ENCODE measurements at places on chromosomes 7 and 10.

GRCh38 chr7:2019711-2020511 lies 212.8 kb downstream of the MAD1L1 start:
- no peak for DNase-seq

DNA sequence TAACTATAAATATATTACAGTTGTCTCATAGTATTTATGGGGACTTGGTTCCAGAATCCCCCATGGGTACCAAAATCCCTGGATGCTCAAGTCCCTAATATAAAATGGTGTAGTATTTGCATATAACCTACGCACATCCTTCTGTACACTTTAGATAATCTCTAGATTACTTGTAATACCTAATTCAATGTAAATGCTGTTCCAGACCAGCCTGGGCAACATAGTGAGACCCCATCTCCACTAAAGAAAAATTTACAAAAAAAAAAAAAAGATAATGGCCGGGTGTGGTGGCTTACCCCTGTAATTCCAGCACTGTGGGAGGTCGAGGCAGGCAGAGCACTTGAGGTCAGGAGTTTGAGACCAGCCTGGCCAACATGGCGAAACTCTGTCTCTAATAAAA lies 17.4 kb upstream of the GNA12 start:
- no peak for DNase-seq

- no peak for DNase-seq
Measured at GRCh38 chr7:43111630-43112458, 603 bp upstream of the HECW1 start.

DNA sequence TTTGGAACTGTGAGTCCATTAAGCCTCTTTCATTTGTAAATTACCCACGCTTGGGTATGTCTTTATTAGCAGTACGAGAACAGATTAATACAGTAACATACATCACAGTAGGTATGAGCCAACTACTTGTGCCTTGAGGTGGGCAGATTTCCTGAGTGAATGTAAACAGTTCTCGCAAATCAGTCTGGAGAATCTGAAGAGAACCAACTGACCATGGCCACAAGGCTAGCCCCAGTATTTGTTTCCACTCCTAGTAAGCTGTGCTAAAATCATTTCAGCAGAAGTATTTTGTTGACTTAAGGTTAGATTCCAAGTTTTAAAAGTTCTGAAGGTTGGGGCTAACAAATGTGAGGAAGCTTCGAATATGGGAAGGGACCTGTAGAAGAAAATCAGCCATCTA lies 82.9 kb downstream of the NOD1 start:
- DNase-seq, result no peak

GRCh38 chr7:154857728-154858681 lies 144.9 kb downstream of the PAXIP1 start:
- DNase-seq, result no peak

DNA sequence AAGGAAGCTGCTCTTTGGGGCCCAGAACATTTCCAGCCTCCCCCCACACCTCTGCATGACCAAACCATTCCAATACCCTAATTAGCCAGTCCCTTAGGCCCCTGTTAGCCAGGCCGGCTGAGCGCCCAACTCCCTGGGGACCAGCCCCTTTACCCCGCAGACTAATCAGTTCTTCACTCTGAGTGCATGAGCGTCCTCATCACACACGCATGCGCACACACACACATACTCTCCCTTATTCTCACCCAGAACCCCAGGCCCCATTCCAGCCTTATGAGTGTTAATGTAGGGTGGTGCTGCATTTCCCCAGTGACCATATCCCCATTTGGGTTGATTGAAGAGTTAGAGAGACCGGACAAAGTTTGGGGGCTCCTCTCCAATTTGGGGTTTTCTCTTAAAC lies 77.0 kb upstream of the SLF2 start:
- no peak for DNase-seq

GRCh38 chr7:150420987-150421674 lies 29.3 kb upstream of the GIMAP8 start:
- no peak for DNase-seq

GRCh38 chr7:155483245-155483644 lies 25.3 kb downstream of the EN2 start:
- no peak for DNase-seq

GRCh38 chr10:102782673-102783551 lies 39.2 kb downstream of the WBP1L start:
- no peak for DNase-seq

- no peak for DNase-seq
Measured at GRCh38 chr10:12906051-12906541, 95.4 kb downstream of the CCDC3 start.

GRCh38 chr10:18681971-18682411 lies 22.8 kb downstream of the ARL5B start:
- DNase-seq, result no peak

DNA sequence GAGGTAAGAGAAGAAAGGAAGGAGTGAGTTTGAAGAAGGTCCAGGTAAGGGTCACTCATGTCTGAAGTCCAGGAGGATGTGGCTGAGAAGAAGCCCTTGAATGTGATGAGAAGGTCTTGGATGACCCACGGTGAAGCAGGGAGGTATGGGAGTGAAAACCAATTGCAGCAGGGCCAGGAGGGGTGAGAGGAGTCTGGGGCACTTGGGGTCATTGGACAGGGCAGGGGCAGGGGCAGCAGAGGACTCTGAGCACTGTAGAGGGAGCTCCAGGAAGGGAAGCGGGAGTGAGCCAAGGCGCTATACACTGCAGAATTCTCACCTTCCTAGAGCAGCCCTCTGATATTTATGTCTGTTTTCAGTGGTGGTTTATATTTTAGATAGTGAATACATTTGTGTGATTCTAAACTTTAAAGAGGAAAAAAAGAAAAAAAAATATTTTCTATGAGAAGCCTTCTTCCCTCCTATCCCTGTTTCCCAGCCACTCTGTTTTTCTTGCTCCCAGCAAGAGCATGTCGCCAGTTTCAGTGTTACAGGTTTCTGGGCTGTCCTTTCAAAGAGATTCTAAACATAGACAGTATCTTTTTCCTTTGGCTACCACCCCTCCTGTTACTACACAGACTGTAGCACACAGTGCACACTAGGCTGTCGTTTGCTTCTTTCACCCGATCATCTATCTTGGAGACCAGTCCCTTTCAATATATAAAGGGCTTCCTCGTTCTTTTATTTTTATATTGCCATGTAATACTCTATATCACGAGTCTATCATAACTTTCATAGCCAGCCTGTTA lies 24.5 kb downstream of the BLVRA start:
- DNase-seq, result no peak

DNA sequence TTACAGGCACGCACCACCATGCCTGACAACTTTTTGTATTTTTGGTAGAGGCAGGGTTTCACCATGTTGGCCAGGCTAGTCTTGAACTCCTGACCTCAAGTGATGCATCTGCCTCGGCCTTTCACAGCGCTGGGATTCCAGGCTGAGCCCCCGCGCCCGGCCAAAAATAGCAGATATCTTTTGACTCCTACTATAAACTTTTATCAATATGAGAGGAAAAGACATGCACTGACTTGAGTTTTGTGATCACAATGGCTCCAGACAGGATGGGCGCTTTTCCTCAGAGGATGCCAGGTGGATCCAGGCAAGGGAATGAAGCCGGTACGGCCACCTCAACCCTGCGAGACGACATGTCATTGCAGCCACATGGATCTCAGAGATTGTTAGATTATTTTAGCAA lies 123.9 kb downstream of the DNAJB6 start:
- DNase-seq, result no peak

- DNase-seq, result no peak
Measured at GRCh38 chr7:2613098-2613930, 18.5 kb upstream of the TTYH3 start.

DNA sequence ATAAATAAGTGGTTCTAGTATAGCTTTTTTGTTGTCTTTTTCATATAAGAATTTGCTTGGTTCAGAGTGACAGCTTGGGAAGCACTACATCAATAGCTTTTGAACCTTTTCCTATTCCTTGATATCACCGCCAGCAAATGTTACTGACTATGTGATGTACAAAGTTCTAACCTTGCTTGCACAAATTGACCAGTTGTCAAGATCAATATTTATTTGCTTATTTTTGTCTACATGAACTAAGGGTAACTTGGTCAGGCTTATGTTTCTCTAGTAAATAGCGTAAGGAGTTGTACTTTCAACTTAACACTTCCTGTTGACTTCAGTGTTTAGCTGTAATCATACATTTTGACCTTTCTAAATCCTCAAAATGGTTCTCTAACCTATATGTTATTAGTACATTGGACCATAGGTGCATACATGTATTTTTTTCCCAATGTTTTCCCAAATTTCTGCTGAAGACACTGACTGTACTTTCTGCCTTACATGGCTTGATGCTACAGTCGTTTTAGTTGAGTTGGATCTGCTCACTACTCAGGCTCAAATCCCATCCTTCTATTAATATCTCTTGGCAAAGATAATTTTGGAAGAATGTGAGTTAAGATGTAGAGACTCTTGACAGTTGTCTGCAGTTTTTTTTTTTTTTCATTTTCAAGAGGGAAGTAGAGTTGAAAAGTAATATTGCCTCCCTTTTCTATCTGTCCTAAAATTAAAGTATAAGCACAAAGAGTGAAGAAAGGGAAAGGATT lies 239.1 kb upstream of the KAT6B start:
- no peak for DNase-seq

DNA sequence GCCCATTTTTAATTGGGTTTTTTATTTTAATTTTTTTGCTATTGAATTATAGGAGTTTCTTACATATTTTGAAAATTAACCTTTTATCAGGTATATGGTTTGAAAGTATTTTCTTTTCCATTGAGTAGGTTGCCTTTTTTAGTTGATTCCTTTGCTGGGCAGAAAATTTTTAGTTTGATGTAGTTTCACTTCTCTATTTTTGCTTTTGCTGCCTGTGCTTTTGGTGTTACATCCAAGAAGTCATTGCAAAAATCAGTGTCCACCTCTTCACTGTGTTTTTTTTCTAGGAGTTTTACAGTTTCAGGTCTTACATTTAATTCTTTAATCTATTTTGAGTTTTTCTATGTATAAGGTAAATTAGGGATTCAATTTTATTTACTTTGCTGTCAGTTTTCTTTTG lies 129.8 kb upstream of the FERD3L start:
- DNase-seq, result no peak

GRCh38 chr10:121608469-121609190 lies 10.4 kb upstream of the FGFR2 start:
- no peak for DNase-seq

DNA sequence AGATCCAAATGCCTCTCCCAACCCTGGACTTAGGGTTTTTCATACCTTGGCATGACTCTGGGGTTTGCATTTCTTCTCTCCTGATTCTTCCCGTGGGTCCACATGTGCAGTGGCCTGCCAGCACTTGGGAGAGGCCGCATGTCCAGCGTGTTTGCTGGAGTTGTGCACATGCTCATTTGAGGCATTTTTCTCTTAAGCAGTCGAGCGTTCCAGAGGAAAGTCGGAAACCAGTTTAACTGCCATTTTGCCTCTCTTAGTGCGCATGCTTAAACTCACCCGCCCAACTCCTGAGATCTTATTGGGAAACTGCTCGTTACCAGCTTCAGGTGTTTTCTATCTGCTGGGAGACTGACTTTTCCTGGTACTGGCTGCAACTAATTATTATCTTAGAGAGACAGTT lies 888.4 kb upstream of the PHF14 start:
- DNase-seq, result no peak

DNA sequence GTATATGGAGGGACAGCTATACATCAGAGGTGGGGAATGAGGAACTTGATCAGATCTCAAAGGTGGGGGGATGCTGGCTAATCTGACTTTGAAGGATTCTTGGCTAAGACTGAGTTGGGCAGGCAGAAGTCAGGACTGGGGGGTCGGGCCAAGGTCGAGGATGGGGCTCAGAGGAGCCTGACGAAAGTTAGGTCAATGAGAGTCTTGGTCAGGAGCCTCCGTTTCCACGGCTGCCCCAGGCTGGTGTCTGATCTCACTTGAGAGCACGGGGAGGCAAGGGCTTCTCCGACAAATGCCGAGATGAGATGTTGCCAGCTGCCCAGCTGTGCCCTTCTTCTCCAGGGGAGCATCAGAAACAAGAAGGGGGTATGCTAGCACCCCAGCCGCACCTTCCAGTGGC lies 5.7 kb downstream of the SLC29A3 start:
- no peak for DNase-seq

GRCh38 chr10:110113670-110114337 lies 93.6 kb upstream of the MXI1 start:
- no peak for DNase-seq

DNA sequence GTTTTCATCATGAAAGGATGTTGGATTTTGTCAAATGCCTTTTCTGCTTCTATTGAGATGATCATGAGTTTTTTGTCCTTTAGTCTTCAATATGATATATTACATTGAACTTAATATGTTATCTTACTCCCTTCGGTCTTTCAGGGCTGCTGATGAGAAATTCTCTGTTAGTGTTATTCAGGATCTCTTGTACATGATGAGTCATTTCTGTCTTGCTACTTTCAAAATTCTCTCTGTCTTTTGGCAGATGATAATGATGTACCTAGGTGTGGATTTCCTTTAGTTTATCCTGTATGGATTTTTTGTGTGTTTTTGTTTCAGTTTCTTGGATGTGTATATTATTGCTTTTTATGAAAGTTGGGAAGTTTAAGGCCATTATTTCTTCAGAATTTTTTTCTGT lies 320.9 kb upstream of the NPSR1 start:
- DNase-seq, result no peak

- no peak for DNase-seq
Measured at GRCh38 chr7:95781961-95782586, 9.7 kb downstream of the DYNC1I1 start.

DNA sequence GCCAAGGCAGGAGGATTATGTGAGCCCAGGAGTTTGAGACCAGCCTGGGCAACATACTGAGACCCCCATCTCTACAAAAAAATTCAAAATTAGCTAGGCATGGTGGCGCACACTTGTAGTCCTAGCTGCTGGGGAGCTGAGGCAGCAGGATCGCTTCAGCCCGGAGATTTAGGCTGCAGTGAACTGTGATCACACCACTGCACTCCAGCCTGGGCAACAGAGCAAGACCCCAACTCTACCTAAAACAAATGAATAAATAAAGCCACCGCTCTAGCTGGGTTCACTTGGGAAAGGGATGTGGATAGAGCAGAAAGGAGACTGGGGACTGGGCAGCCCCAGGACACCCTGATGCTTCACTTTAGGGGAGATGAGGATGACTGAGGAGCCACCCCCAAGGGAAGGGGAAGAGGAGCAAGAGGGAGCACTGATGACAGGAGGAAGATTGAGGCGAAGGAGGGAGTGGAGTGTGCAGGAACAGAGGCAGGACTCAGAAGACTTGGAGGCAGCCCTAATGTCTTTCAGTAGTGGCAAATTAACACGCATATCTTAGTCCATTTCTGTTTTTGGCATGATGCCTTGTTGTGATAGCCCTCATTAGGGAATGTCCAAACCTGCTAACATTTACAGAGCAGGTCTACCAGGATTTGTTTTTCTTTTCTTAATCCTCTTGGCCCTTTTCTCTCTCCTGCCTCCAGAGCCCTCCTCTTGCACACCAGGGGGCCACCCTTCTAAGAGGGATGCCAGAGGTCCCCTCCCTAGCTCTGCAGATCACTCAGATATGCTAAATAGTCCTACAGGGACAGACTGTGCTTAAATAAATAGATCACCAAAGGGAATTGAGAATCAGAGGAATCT lies 88.3 kb downstream of the C10orf105 start:
- DNase-seq, result no peak

Measured in HS-27A (cell line).